Sigmoid colon (tissue), 7 donors: ENCODE measurements at places on chromosomes 6 and 20. TPM values are rescaled to one million over a fixed set of nuclear protein-coding genes. Genes with fewer than 3 reads are reported as not detected.

- peak; percentile 61 for DNase-seq
- no peaks in the 10 kb centered on the region for H3K27me3 ChIP-seq
- H3K4me3 ChIP-seq: no peak overlapping the region
Observed at GRCh38 chr6:169224185-169224695, 29.4 kb downstream of the THBS2 start.

GRCh38 chr6:100462706-100463629, 1.8 kb downstream of the SIM1 start:
- H3K36me3 ChIP-seq: no peaks in the 10 kb centered on the region
- H3K4me1 ChIP-seq: no peaks in the 10 kb centered on the region
- H3K4me3 ChIP-seq: no peak overlapping the region
- H3K27ac ChIP-seq: no peak overlapping the region

DNA sequence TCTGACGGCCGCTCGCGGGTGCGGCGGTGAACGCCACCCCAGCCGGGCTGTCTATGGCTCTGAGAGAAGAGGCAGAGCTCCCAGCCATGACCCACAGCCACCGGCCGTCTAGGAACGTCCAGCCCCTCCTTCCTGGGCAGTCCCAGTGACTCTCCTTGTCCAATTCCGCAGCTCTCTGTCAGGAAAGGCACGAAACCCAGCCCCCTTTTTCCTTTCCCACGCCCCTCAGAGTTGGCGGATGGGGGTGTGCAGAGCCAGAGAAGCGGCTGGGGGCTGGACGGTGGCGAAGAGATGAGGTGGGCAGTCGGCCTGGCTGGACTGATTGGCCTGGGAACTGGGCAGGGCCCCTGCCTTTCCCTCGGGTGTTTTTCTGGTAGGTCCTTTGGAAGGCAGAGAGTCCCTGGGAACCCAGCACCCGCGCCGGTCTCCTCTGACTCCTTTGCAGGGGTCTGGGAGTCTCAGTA, 1.5 kb downstream of the EBF4 start:
- peak overlapping the region; percentile 67 for H3K4me3 ChIP-seq
- peak; percentile 64 for DNase-seq
- no peaks in the 10 kb centered on the region for H3K36me3 ChIP-seq
- H3K27me3 ChIP-seq: no peaks in the 10 kb centered on the region

DNA sequence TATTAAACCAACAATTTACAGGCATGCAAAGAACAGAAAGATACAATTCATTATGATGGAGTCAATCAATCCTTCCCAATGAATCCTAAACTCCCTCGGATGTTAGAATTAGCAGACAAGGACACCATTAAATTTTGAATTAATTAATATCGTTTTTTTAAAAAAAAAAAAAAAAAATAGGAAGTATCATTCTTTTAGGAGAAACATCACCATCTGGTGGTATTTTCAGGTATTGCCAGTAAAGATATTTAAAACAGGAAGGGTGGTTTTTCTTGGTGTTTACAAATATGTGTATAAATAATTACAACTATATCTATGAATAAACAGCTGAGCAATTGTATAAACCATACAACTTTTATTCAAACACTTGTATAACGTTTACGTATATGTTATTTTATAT, 564.4 kb downstream of the HAO1 start:
- H3K27ac ChIP-seq: no peak overlapping the region
- DNase-seq: no peak
- no peaks in the 10 kb centered on the region for H3K4me1 ChIP-seq
- H3K4me3 ChIP-seq: no peak overlapping the region

GRCh38 chr20:50405915-50406609, 104.1 kb upstream of the PTPN1 start:
- no peak overlapping the region for H3K27ac ChIP-seq
- no peak for DNase-seq
- no peak overlapping the region for H3K4me3 ChIP-seq

DNA sequence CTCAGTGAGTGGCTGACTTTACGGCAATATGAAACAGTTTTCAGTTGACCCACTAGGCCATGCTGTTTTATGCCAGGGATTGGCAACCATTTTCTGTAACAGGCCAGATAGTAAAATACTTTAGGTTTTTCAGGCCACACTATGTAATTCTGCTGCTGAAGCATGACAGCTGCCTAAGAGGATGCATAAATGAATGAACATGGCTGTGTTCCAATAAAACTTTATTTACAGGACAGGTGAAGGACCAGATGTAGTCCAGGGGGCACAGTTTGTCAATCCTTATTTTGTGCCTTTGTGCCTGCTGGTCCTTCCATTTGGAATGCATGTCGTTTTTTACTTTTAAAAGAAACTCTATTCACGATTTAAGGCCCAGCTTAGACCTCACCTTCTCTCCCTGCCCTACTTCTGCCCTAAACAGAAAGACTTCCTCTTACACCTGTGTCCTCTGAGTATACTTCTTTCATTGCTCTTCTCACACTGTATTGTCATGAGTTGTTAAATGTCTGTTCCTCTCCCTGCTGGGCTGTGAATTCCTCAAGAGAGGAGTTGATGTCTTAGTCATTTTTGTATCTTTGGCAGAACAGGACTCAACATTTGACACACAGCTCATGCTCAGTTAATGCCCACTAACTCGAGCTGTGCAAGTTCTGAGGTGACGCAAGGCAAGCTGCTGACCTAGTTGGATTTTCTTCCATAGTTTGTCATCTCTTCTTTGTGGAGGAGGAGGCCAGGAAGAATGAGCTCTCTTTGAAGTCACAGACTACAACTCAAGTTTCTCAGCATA, 90.1 kb upstream of the MAP7 start:
- H3K4me1 ChIP-seq: no peaks in the 10 kb centered on the region
- no peak overlapping the region for H3K27ac ChIP-seq
- no peak for DNase-seq

- H3K27me3 ChIP-seq: no peaks in the 10 kb centered on the region
- no peak overlapping the region for H3K4me3 ChIP-seq
- H3K36me3 ChIP-seq: no peaks in the 10 kb centered on the region
- H3K27ac ChIP-seq: peak overlapping the region; percentile 67
Observed at GRCh38 chr6:52558266-52559000, 18.4 kb downstream of the TRAM2 start.

- DNase-seq: peak; percentile 82
- peaks cover 63% of the 10 kb centered on the region for H3K4me1 ChIP-seq
- H3K4me3 ChIP-seq: no peak overlapping the region
- H3K36me3 ChIP-seq: no peaks in the 10 kb centered on the region
- no peaks in the 10 kb centered on the region for H3K27me3 ChIP-seq
- peak overlapping the region; percentile 88 for H3K27ac ChIP-seq
Observed at GRCh38 chr20:33790566-33790965, 20.6 kb upstream of the CHMP4B start.

GRCh38 chr6:133055441-133055966, 185.7 kb upstream of the EYA4 start:
- no peak overlapping the region for H3K4me3 ChIP-seq
- DNase-seq: no peak
- H3K36me3 ChIP-seq: no peaks in the 10 kb centered on the region
- no peak overlapping the region for H3K27ac ChIP-seq

DNA sequence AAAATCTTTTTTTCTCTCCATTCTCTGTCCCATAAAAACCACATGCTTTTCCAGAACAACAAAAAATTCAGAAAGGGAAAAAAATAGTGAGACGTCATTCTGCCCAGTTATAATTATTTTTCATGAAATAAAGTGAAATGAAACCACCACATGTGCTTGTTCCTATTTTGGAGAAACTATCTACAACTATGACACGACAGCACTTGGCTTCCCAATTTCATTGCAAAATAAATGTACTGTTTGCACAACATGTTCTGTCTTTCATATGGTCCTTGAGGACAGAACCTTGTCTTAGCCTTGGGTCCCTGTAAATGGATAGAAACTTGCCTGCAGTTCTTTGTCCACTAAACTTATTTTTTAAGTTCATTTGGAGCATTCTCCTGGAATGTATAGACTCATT, 5.6 kb upstream of the MAN1A1 start:
- H3K36me3 ChIP-seq: no peaks in the 10 kb centered on the region
- no peak for DNase-seq
- H3K4me1 ChIP-seq: peaks cover 26% of the 10 kb centered on the region
- H3K4me3 ChIP-seq: no peak overlapping the region

DNA sequence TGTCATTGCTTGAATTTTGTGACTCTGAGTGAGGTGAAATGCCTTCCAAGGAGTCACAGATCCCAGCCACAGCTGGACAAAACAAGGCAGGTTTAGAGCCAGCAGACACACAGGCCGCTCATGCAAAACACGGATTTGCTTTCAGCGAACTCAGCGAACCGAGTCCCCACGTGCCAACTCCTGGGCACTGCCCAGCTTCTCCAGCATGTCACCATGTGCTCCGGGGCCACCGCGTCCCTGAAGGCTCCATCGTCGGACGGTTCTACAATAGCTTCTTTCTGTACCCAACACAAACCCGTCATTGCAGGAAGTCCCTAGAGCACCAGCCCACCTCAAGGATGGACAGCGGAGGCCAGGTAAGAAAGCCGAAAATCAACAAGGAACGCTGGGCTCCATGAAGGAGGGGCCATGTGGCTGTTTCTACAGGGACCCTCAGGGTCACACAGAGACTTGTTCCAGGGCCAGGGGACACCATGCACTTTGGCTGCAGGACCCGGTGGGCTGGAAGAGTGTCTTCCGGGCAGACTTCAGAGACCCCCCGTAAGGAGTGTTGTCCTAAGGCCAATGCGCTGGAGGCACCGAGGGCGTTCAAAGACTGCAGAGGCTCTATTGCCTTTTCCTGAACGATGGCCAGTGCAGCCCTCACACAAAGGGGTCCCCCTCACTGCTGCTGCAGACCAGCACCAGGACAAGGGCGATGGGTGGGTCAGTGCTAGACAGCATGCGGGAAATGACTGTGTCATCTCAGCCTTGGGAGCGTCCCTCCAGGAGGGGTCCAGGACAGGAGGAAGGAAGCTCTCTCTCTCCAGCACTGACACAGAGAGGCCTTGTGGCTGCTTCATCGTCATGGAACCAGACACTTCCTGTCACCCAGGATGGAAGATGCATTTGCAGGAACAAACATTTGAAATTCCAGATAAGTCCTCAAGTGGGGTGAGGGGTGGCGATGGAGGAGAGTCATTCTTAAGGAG, 19.8 kb downstream of the DACT2 start:
- no peak for DNase-seq
- H3K4me1 ChIP-seq: no peaks in the 10 kb centered on the region
- no peak overlapping the region for H3K4me3 ChIP-seq
- no peaks in the 10 kb centered on the region for H3K27me3 ChIP-seq
- H3K36me3 ChIP-seq: no peaks in the 10 kb centered on the region
- H3K27ac ChIP-seq: no peak overlapping the region

DNA sequence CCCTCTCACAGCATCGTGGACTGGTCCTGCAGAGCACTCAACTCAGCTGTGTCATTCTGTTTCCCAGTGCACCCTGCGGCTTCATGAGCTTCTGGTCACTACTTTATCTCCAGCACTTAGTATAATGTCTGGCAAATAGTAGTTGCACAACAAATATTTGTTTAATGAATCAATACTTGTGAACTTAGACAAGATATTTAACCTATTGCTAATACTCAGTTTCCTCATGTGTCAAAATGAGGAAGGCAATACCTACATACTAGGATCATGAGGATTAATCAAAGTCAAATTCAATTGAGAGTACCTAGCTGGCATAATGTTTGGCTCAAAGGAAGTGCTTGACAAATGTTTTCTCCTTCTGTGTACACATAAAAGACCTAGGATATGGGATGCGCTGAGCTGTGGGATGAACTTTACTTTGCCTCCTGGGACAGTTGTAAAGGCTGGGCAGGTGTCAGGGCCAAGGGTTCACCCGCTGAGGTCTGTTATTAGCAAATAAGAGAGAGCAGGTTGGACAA, 86.3 kb downstream of the FNDC1 start:
- peaks cover 6% of the 10 kb centered on the region for H3K4me1 ChIP-seq
- H3K4me3 ChIP-seq: no peak overlapping the region
- no peak overlapping the region for H3K27ac ChIP-seq
- no peak for DNase-seq
- H3K27me3 ChIP-seq: no peaks in the 10 kb centered on the region

The PNPLA1 gene
- total RNA-seq: not detected

The SIGLEC1 gene
- total RNA-seq: 10.2 TPM

GRCh38 chr6:163469459-163469985, 55.0 kb downstream of the QKI start:
- no peak for DNase-seq
- H3K27ac ChIP-seq: no peak overlapping the region
- H3K4me3 ChIP-seq: no peak overlapping the region
- H3K36me3 ChIP-seq: no peaks in the 10 kb centered on the region

- no peak overlapping the region for H3K27ac ChIP-seq
- H3K27me3 ChIP-seq: no peaks in the 10 kb centered on the region
- no peak overlapping the region for H3K4me3 ChIP-seq
Observed at GRCh38 chr20:41086402-41087324, 50.7 kb upstream of the PLCG1 start.
